ENCODE measurements at places on chromosomes 12 and 14. TPM values are rescaled to one million over a fixed set of nuclear protein-coding genes. Genes with fewer than 3 reads are reported as not detected.

Gene RNASE7
- total RNA-seq = not detected

Gene ZCCHC8
- total RNA-seq = 24.5 TPM

Gene CAPZA3
- not detected for total RNA-seq

Gene KLRF1
- not detected for total RNA-seq

Gene BICDL1
- 7.7 TPM for total RNA-seq

Gene NOC4L
- 7.1 TPM for total RNA-seq

Gene CCDC198
- 34.5 TPM for total RNA-seq

Gene KRT7
- 12.6 TPM for total RNA-seq

Gene NGB
- total RNA-seq = not detected

Gene OTUB2
- total RNA-seq = 2.7 TPM

Gene SIVA1
- 218 TPM for total RNA-seq

Gene ARHGAP9
- 0.44 TPM for total RNA-seq

Gene ASIC1
- total RNA-seq = 3.1 TPM

Measured in hepatocyte (in vitro differentiated cells).